ENCODE measurements at places on chromosomes 16 and 17.

DNA sequence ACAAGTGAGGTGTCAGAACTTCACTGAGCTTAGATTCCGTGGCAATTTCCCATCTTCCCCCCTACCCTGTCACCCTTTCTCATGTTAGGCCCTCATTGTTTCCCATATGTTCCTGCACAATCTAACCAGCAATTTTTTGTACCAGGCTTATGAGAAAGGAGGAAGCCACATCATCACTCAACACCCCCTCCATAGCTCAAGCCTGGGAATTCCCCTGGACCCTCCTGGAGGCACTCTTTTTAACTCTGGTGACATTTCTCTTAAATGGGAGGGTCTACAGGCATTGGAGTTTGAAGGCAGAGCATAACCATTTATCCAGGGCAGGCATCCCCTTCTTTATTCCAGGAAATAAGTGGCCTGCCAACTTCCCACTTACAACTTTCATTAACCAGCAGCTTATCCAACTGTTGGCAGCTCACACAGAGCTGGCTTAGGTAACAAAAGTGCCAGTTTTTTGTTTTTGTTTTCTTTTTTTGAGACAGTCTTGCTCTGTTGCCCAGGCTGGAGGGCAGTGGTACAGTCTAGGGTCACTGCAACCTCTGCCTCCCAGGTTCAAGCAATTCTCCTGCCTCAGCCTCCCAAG is 10.4 kb upstream of the GLG1 start:
- no peak for DNase-seq

DNA sequence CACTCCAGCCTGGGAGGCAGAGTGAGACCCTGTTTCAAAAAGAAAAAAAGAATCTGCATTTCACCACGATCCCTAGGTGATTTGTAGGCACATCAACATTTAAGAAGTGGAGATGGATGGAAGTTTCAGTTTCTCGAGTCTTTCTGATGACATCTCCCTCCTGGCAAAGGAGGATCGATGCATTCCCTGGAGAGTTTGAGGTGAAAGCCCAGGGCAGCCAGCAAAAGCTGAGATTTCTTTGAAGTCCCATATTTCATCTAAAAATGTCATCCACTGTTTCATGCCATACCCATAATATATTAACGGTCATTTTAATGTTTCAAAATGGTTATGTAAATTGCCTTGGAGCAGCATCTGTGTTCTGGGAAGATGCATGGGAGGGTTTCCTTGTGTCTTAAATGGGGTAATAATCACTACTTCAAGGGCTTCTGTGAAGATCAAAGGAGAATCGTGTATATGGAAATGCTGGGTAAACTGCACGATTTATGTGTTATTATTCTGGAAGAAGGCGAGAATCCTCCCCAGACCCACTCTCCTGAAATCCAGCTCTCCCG is 63.4 kb downstream of the KATNIP start:
- DNase-seq: no peak

DNA sequence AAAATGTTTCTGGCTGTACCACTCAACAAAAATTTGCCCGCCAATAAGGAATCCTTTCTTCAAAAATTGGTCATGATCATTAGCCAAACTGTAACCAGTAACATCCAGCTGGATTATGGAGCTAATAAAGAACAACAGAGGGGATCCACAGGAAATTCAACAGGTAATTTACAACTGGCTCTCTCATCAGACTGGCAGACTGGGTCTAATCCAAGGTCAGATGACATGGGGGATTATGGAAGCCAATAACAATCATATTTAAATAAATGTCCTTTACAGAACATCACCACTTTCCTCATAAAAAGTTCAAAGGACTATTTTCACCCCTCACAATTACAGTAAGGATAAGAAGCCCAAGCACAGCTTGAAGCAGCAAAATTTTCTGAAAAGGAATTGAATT is 66.4 kb downstream of the KANSL1 start:
- no peak for DNase-seq

DNA sequence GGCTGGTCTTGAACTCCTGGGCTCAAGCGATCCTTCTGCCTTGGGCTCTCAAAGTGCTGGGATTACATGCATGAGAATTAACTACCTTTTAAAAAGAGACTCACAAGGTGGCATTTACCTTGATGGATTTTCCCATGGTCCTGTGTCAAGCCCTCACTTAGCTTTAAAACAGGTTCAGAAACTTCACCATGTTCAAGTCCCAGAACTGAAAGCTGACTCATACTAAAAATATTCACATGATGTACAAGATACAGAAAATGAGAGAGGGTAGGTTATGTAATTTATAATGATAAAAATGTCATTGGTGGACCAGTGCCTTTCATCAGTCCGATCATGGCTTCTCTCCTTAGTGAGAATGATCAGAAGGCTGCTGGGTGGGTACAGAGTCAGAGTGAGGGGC is 4.3 kb upstream of the AKAP1 start:
- DNase-seq: no peak

DNA sequence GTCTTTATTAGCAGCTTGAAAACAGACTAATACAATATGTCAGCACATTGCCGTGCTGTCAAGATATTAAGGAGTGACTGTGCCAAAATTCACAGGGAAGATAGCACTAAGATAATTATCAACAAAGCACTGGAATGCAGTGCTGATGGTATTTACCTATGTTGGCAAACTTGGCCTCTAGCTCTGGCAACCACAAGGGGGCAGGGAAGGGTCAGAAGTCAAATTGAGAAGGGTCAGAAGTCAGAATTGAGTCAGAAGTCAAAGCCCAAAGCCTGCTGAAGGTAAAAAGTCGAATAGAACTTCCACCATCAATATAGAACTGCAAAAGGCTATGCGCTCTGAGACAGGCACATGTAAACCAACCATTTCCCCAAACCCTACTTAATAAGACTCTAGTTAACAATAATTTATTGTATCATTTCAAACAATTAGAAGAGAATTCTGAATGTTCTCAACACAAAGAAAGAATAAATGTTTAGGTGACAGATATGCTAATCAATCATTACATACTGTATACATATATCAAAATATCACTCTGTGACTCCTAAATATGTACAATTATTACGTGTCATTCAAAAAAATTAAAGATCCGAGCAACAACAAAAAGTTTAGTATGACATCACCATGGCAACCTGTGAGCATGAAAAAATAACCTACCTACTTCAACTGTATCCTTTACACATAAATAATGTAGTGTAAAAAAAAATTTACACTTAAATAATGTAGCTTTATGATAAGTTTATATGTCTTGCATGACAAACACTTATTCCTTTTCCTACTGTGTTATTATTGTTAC is 916.1 kb downstream of the KCNJ2 start:
- DNase-seq: peak; percentile 19

GRCh38 chr17:40606548-40607353 is 40.9 kb downstream of the SMARCE1 start:
- no peak for DNase-seq

DNA sequence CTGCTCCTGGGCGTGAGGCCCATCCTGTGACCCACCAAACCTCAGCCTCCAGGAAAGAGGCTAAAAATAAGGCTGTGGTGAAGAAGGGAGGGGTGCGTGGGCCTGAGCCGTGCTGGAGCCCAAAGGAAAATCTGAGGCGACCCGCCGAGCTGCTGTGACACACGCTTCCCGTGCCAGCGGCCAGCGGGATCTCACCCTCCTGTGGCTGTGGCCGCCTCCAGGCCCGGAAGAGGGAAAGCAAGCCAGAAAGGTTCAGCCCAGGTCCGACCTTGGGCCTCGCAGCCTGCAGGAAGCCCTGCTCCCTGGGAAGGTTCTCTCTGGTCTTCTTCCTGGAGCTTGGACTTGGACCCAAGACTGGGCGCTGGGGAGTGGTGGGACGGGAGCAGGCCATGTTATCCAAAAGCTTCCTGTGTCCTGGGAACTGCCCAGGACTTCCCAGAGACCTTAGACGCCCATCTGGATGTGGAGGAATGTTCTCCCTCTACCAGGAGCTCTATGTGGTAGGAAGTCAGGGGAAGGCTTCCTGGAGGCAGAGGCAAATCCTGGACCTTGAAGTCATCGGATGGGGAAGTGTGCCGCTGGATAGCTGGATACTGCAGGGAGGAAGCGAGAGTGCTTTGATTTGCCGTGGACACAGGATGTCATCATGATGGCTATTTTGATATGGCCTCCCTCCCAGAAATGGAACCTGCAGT is 11.4 kb downstream of the SPNS2 start:
- no peak for DNase-seq

DNA sequence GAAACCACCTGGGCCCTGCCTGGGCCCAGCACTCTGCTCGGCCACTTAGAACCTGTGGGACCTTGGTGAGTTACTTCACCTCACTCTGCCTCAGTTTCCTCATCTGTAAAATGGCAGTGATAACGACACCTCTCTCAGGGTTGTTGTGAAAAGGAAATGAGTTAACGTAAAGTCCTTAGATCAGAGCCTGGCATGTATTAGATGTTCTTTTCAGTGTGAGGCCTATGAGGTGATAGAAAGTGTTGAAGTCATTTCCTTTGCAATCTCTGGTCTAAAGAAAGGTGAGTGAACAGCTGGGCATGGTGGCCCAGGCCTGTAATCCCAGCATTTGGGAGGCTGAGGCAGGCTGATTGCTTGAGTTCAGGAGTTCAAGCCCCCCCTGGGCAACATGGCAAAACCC is 51.7 kb upstream of the LGALS9 start:
- no peak for DNase-seq

DNA sequence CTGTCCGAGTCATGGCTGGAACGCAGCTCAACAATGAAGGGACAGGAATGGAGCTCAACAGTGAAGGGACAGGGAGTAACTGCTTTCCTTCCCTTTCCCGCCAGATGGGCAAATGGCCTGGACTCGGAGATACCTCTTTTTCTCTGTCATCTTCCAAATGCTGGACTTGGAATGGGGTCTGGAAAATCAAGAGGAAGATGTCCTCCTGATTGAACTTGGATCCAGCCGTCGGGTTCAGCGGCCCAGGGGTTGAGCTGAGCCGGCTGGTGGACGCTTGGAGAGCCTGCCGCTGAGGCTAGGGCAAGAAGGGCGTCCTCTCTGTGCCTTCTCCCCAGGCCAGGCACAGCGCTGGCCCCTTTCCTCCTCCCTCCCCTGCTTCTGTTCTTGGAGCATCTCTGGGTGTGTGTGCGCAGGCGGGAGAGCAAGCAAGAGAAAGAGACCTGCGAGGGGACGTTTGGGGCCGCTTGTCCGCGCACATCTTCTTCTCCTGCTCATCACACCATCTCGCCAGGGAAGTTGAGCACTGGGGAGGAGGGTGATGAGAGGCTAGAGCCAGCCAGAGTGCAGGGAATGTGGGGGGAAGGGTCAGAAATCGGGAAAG is 6.6 kb downstream of the NEUROD2 start:
- DNase-seq: no peak

- DNase-seq: no peak
Observed at GRCh38 chr16:14444979-14445810, 184.9 kb downstream of the PARN start.

DNA sequence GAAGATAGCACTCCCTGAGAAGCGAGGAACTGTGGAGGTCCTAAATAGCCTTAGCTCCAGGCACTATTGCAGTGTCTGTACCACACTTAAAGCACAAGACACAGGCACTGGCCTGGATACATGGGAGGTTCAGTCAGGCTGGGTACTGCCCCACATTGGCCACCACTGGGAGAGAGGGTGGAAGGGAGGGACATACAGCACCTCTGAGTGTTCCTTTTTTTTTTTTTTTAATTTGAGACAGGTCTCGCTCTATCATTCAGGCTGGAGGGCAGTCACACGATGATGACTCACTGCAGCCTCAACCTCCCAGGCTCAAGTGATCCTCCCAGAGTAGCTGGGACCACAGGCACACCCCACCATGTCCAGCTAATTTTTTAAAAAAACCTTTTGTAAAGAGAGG is 1.4 kb downstream of the GSG1L2 start:
- DNase-seq: no peak

GRCh38 chr17:70230850-70231640 is 61.7 kb downstream of the KCNJ2 start:
- no peak for DNase-seq

GRCh38 chr16:96935-97381 is 18.9 kb downstream of the MPG start:
- DNase-seq: peak; percentile 90

- no peak for DNase-seq
Observed at GRCh38 chr16:85639529-85640253, 26.6 kb downstream of the GSE1 start.

- DNase-seq: no peak
Observed at GRCh38 chr17:74218436-74218835, 5.1 kb downstream of the TTYH2 start.

- no peak for DNase-seq
Observed at GRCh38 chr17:42281571-42282096, 5.4 kb upstream of the STAT5B start.

- no peak for DNase-seq
Observed at GRCh38 chr17:59175076-59175475, 19.5 kb downstream of the PRR11 start.

DNA sequence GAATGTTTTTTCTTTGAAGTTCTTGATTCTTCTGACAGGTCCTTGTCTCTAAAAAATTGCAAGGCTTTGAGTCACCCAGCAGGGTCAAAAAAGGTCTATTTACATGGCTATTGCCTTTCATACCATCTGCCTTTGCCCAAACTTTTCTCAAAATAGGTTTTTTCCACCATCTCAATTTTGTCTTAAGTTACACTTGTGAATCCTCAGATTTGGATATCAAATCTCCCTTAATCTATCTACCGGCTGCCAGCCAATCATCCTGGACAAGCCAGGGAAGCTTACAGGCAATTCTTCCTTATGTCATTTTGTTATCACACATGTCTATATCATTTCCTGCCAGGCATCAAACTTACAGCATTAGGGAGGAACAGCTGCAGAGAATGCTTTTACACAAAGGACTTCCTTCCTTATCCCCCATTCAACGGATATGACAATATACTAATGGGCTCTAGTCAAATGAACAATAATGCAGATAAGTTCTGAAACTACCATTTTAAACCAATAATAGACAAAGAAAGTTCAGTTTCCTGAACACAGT is 104.1 kb upstream of the CORO6 start:
- peak; percentile 60 for DNase-seq

Data from cardiac muscle cell (in vitro differentiated cells and primary cell).